Midbrain (tissue), 1 donor: ENCODE measurements at places on chromosomes 16 and 17.

GRCh38 chr17:71709271-71709890 lies 411.4 kb upstream of the SOX9 start:
- DNase-seq, result no peak

GRCh38 chr16:85173146-85173980 lies 61.1 kb upstream of the CIBAR2 start:
- no peak for DNase-seq

- no peak for DNase-seq
Observed at GRCh38 chr16:1494129-1494640, 1.0 kb downstream of the TELO2 start.

- DNase-seq, result no peak
Observed at GRCh38 chr17:66547151-66547865, 244.9 kb downstream of the PRKCA start.

DNA sequence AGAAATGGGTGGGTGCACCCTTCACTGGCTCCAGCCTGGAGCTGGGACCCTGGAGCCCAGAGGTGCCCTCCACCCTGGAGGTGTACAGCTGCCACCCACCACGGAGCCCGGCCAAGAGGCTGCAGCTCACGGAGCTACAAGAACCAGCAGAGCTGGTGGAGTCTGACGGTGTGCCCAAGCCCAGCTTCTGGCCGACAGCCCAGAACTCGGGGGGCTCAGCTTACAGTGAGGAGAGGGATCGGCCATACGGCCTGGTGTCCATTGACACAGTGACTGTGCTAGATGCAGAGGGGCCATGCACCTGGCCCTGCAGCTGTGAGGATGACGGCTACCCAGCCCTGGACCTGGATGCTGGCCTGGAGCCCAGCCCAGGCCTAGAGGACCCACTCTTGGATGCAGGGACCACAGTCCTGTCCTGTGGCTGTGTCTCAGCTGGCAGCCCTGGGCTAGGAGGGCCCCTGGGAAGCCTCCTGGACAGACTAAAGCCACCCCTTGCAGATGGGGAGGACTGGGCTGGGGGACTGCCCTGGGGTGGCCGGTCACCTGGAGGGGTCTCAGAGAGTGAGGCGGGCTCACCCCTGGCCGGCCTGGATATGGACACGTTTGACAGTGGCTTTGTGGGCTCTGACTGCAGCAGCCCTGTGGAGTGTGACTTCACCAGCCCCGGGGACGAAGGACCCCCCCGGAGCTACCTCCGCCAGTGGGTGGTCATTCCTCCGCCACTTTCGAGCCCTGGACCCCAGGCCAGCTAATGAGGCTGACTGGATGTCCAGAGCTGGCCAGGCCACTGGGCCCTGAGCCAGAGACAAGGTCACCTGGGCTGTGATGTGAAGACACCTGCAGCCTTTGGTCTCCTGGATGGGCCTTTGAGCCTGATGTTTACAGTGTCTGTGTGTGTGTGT lies 46.8 kb downstream of the IL21R start:
- DNase-seq, result no peak

- DNase-seq, result no peak
Observed at GRCh38 chr17:44979426-44979995, 11.4 kb upstream of the C1QL1 start.

DNA sequence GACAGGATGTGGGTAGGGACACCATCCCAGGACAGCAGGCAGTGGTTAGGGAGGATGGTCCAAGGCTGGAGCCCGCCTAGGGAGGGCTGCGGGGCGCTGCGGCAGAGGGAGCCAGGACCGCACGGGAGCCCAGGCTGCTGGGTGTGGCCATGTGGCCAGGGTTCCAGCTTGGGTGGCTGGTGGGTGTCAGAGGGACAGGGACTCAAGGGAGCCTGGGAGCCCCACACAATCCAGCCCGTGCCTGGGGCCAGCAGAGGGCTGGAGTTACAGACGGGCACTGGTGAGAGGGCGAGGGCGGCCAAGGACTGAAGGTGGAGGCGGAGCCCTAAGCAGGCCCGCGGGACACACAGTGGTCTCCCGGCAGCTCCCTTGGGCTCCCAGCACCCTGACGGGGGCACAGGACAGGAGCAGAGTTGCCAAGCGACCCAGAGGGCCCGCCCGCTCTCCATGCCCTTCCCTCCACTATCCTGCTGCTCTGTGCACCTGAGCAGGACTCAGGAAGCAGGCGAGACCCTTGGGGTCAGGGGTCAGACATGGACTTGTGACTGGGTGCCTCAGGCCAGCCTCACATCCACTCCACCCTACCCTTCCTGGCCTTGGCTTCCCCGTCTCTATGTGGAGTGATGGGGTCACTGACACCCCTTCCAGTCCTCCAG lies 7.1 kb downstream of the MRPL28 start:
- no peak for DNase-seq

GRCh38 chr16:3050487-3050886 lies 4.1 kb downstream of the MMP25 start:
- no peak for DNase-seq

- DNase-seq, result no peak
Observed at GRCh38 chr16:978403-978802, 3.2 kb upstream of the SOX8 start.

DNA sequence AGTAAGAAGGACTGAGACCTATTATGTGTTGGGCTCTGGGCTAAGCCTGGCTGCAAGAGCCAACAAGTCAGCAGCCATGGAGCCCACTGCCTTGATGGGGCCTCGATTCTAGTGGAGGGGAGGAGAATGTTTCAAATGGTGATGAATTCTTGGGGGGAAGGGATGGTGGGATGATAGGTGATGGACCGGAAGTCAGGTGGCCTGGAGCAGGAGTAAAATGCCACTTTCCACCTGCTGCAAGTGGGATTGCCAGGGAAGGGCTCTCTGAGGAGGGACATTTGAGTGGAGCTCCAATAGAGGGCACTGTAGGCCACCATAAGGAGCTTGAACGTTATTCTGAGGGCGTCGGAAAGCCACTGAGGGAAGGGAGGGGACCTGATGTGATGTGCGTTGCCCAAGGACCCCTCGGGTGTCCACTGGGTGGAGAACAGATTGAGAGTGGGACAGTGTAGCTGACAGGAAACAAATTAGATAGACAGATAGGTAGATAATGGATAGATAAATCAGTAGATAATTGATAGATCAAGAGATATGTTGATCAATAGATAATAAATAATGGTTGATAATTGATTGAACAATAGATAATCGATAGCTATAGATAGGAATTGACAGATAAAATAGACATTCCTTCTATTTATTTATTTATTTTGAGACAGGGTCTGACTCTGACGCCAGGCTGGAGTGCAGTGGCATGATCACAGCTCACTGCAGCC lies 18.2 kb upstream of the NXPH3 start:
- peak; percentile 7 for DNase-seq

GRCh38 chr17:70034158-70034557 lies 40.9 kb upstream of the KCNJ16 start:
- DNase-seq, result no peak

DNA sequence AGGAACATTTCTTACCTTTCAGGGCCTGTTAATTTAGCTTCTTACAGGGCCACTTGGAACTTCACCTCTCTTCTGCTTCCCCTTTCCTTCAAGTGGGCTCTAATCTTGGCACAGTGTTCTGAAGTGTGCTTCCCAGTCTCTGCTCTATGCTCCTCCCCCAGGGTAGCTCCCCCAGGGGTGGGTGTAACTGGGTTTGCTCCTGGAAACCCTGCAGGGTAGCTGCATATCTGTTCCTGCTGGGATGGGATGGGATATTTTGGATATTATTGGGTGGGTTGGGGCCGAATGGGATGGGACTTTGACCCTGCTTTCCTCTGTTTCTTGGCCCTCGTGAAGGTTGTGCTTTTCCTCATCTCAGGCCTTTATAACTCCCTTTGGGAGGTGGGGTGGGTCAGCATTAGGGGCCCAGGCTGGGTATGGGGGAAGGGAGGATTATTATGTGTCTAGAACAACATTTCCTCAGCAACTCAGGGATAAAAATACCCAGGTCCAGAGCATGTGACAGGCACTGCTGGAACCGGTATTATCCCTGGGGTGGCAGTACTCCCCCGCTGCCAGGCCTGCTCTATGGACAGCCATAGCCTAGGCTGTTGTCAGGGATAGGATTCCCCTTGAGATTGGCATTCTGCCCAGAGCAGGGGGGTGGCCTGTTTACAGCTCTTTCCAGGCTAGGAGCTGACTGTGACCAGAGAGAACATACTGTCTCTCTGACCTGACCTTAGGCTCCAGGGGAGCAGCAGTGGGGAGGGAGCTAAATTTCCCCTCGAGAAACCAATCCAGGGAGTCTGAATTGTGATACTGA lies 5.0 kb downstream of the NFE2L1 start:
- peak; percentile 66 for DNase-seq

- no peak for DNase-seq
Observed at GRCh38 chr17:20315821-20316220, 151.5 kb downstream of the LGALS9B start.

- no peak for DNase-seq
Observed at GRCh38 chr17:60554377-60554788, 28.3 kb upstream of the APPBP2 start.

- no peak for DNase-seq
Observed at GRCh38 chr17:73286863-73287296, 24.9 kb downstream of the CDC42EP4 start.

DNA sequence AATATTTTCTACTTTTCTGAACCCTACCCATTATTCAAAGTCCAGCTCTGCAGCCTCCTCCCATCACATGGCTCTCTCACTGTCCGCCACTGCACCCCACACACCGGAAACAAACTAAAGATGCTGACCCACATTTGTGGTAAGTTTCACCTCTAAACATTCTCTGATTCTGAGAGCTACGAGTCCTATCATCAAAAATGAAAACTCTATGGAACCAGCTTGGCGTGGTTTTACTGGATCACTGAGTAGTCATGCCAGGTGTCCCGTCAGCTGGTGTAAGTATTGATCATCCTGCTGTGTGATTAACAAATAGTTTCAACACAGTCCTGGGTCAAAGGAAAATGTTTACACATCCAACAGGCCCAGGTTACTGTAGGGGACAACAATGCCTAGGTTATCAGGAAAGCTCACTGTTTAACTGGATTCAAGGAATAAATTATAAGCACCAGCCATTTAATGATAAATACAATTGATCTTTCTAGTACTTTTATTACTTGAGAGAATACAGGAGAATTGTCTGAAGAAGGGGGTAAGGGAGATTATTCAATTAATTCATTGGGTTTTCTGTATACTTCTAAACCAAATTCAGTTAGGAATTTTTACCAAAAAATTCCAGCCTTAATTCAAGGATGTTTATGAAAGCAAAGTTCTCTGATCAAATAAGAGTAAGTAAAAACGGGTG lies 33.9 kb downstream of the CYTH1 start:
- no peak for DNase-seq

- peak; percentile 40 for DNase-seq
Observed at GRCh38 chr17:19762515-19762961, 14.4 kb upstream of the ALDH3A1 start.

- DNase-seq, result peak; percentile 68
Observed at GRCh38 chr17:37177254-37177870, 198.4 kb upstream of the C17orf78 start.

- peak; percentile 76 for DNase-seq
Observed at GRCh38 chr16:14427371-14427948, 202.6 kb downstream of the PARN start.

- no peak for DNase-seq
Observed at GRCh38 chr16:48168075-48168474, 12.3 kb upstream of the ABCC12 start.

DNA sequence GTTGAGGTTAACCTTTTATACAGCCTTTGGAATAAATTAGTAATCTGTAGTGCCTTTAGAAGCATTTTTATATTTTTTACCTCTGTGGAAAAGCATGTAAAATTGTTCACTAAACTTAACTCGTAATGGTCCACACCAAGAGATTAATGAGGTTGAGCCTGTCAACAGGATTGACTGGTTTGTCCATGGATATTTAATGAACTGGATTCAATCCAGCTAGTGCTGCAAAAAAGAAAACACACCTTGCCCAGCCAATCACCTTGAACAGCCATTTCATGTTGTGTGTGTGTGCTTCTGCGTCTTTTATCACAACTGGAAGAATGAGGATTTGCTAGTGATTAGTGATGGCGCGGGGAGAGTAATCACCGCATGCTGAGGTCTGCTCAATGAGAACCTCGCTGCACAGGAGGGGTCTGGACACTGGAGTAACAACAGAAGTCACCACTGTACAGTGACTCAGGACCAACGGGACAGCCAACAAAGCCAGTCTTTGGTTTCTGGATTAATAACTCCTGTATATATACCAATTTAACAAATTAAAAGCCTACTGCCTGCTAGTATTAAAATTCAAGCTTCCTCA lies 33.7 kb downstream of the LITAFD start:
- DNase-seq, result no peak

- no peak for DNase-seq
Observed at GRCh38 chr17:5897275-5897911, 172.8 kb upstream of the WSCD1 start.
